A549 treated with AZD2906 at 1 μM for 4 hours (cell line): ENCODE measurements at places on chromosomes 7 and 10. TPM values are rescaled to one million over a fixed set of nuclear protein-coding genes. Genes with fewer than 3 reads are reported as not detected.

PTF1A gene
- not detected in 5 replicates for total RNA-seq

NODAL gene
- total RNA-seq: not detected in 5 replicates

ZNF239 gene
- total RNA-seq: 2.0 to 2.1 TPM (median 2.0 TPM) in 5 replicates

KCP gene
- 0.11 to 0.21 TPM (median 0.20 TPM) in 5 replicates for total RNA-seq

LRWD1 gene
- total RNA-seq: 21.9 to 34.4 TPM (median 29.4 TPM) in 5 replicates

TCTN3 gene
- total RNA-seq: 39.1 to 43.7 TPM (median 42.0 TPM) in 5 replicates

HEPACAM2 gene
- total RNA-seq: not detected in 5 replicates

FAM25G gene
- 0.73 to 1.2 TPM (median 0.90 TPM) in 4 of 5 replicates, not detected in the other for total RNA-seq

ENTPD1 gene
- total RNA-seq: 0.02 to 0.09 TPM (median 0.07 TPM) in 3 of 5 replicates, not detected in the others

AGFG2 gene
- total RNA-seq: 41.5 to 62.8 TPM (median 57.6 TPM) in 5 replicates

CPVL gene
- total RNA-seq: 0.15 to 0.53 TPM (median 0.41 TPM) in 5 replicates

INMT gene
- total RNA-seq: 0.03 TPM in 1 of 5 replicates, not detected in the others

TUBB8 gene
- total RNA-seq: 0.05 to 0.12 TPM (median 0.07 TPM) in 3 of 5 replicates, not detected in the others

C7orf33 gene
- not detected in 5 replicates for total RNA-seq

CRTAC1 gene
- 0.89 to 1.7 TPM (median 1.5 TPM) in 5 replicates for total RNA-seq

TMEM106B gene
- total RNA-seq: 30.5 to 32.4 TPM (median 31.8 TPM) in 5 replicates

RSPH10B gene
- total RNA-seq: 0.06 to 0.09 TPM (median 0.08 TPM) in 5 replicates

CUZD1 gene
- 1.2 to 1.5 TPM (median 1.3 TPM) in 5 replicates for total RNA-seq

SUFU gene
- total RNA-seq: 5.8 to 6.9 TPM (median 6.7 TPM) in 5 replicates

ZNF3 gene
- total RNA-seq: 18.5 to 25.1 TPM (median 19.1 TPM) in 5 replicates

TMEM130 gene
- total RNA-seq: 0.30 to 0.59 TPM (median 0.38 TPM) in 5 replicates

HOXA7 gene
- 5.0 to 5.3 TPM (median 5.2 TPM) in 5 replicates for total RNA-seq

MOGAT3 gene
- not detected in 5 replicates for total RNA-seq

GAD2 gene
- total RNA-seq: not detected in 5 replicates

SMO gene
- 11.8 to 15.3 TPM (median 13.6 TPM) in 5 replicates for total RNA-seq

CLRN3 gene
- not detected in 5 replicates for total RNA-seq

OTUD1 gene
- 3.2 to 3.7 TPM (median 3.3 TPM) in 5 replicates for total RNA-seq

ARL4A gene
- total RNA-seq: 57.5 to 63.5 TPM (median 58.7 TPM) in 5 replicates

NKX6-2 gene
- total RNA-seq: 0.33 to 0.91 TPM (median 0.67 TPM) in 5 replicates

PRKG1 gene
- total RNA-seq: 0.01 to 0.02 TPM (median 0.01 TPM) in 3 of 5 replicates, not detected in the others

SPDYE8 gene
- total RNA-seq: not detected in 5 replicates

EBLN1 gene
- 0.05 to 0.09 TPM in 2 of 5 replicates, not detected in the others for total RNA-seq

SLC39A12 gene
- total RNA-seq: not detected in 5 replicates

LEP gene
- not detected in 5 replicates for total RNA-seq
